ENCODE measurements at places on chromosomes 5 and 9.

DNA sequence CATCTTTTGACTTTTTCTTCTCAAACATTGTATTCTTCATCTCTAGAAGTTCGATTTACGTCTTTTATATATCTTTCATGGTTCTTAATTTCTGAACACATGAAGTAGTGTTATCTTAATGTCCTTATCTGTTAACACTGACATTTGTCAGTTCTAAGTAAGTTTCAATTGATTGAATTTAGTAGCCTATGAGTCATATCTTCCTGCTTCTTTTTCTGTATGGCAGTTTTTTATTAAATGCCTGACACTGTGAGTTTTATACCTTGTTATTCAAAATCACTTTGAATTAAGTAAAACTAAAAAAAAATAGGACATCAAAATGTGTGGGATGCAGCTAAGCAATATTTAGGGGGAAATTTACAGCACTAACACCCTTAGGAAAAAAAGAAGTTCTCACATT is 707.0 kb upstream of the ACO1 start:
- no peak for DNase-seq

DNA sequence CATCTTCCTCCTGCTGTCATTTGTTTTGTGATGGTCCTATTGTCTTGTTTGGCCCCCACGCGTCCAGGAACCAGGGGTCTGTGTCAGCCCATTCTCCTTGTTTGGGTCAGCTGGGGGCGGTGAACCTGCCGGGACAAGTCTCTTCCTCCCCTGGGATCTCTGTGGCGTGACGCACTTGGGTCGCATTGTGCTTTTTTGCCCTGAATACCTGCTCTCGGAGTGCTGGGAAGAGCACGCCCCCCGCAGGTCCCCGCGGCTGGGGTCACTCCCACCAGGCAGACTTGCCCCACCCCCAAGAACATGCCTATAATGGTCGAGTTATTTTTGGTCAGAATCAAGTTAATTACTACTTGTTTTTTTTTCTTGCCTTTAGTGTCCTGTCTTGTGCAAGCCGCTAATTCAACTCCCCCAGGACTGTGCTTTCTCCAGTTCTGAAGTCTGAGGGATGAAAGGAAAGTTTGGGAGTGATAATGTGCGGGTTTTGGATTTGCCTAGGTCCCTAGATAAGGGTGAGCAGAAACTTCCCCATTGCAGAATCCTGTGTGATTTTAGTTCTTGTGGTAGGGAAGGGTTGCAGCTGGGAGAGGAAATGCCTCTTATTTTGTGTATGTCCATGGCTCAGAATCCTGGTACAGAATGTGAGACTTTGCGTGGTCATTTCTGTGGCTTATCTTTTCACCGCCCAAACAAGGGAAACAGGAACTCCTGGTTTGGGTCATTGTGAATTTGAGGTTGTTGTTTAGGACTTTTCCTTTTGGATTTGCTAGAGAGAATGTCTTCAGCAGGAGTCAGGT is 789 bp downstream of the ACER2 start:
- no peak for DNase-seq

DNA sequence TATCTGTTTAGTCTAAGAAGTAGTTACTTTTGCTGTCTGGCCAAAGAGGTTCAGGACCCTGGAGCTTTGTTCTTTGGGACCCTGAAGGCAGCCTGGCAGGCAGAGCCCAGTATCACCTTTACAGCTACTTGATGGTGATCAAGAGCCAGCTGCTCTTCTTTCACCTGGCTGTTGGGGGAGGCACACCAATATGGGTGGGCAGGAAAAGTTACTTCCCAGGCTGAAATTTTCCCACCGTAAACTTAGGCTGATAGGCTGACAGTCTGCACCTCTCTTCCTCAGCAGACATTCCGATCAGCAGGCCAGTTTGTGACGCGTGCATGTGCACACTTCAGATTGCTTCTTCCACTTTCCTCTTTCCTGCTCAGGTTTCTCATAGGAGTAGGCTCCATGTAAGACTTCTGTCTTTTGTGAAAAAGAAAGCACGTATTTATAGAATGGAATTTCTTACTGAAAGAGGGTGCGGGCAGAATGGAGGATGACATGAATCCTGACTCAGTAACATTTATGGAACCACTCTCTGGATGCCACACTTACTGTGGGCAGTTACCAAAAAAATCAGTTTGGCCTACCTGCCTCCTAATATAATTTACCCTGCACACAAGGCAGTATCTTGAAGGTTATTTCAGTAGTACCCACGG is 223.9 kb upstream of the DMRT1 start:
- no peak for DNase-seq

GRCh38 chr5:180143656-180144364 is 65.2 kb downstream of the RASGEF1C start:
- DNase-seq: no peak

DNA sequence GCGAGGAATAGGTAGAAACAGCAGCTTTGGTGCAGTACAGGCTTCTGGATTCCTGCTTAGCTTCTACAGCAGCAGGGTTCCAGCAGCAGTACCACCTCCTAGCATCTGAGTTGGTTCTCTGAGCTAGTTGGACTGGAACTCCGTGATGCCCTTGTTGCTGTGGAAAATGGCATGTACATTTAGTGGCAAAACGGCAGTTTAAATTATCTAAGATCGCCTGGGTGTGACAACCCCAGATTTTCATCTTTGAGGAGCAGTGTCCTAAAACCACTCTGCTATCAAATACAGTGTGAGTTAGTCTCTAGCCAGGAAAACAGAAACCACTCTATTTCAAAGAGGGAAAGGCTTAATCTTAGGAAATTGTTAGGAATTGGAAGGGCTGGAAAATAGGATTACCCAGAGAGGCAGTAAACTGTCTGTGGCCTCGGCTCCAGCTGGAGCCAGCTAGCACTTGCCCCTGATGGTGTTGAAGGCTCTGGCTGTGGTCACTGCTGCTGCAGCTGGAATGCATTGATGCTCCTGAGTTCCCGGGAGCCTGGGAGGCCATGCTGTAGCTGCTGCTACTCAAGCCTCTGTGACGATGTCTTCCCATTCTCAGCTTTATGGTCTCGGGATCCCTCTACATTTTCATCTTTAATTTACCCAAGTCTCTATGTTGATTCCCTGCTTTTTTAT is 29.4 kb downstream of the RAD23B start:
- no peak for DNase-seq

- no peak for DNase-seq
Observed at GRCh38 chr9:133608382-133608781, 807 bp downstream of the FAM163B start.

- no peak for DNase-seq
Observed at GRCh38 chr9:92895812-92896436, 18.1 kb upstream of the ZNF484 start.

DNA sequence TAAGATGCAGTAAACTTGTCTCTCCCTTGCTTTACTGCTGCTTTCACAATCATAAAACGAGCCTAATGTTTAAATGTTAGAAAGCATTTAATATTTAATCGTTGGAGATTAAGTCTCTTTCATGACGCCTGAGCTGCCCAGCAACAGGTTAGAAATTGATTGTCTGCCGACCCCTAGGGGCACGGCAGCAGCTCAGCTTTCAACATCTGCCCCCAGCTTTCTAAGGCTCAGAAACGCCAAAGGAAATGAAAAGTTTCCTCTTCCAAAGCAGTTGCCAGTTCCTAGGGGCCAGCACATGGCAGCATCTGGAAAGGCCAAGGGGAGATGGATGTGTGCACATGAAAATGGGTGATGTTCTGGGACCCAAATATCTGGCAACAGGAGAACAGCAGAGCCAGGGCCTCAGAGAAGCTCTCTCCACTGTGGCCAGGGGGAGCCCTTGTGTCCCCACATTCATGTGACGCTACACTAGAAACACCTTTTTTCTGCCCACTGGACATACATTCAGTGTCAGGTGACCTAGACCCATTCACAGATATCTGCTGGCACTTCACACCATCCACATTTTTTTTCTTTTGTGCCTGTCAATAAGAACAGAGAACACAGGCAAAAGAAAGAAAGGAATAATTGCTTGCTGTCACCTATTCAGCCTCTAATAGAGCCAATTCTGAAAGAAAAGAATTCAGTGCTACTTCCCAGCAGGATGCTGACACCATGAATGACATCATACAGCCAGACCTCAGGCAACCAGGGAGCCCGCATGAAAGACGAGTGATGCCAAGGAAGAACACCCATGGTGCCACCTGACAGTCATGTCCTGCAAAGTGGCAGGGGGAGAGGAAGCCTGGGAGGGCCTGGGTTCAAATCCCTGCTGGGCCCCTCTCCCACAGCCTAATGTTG is 205.0 kb upstream of the TAS2R1 start:
- no peak for DNase-seq

DNA sequence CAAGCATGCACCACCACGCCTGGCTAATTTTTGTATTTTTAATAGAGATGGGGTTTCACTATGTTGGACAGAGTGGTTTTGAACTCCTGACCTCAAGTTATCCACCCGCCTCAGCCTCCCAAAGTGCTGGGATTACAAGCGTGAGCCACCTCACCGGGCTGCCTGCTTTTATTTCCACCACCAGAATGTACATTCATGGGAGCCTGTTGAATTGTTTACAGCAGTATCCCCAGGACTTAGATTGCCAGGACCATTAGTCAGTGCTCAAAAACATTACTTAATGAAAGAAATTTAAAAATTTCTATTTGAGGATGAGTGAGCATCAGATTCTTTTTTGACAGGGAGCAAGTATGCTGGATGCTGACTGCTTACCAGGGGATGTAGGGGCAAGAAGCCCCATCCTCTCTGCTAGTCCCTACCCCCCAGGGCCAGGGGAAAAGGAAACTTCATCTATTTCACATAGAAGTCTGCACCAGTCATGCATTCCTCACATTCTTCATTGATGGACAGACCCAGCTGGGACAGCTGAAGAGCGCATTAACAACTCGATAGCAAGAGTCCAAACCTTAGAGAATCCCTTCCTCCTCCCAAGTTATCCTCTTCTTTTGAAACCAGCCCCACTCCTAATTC is 10.3 kb upstream of the RGMB start:
- DNase-seq: no peak

GRCh38 chr5:95924720-95925377 is 36.8 kb downstream of the ELL2 start:
- DNase-seq: no peak

DNA sequence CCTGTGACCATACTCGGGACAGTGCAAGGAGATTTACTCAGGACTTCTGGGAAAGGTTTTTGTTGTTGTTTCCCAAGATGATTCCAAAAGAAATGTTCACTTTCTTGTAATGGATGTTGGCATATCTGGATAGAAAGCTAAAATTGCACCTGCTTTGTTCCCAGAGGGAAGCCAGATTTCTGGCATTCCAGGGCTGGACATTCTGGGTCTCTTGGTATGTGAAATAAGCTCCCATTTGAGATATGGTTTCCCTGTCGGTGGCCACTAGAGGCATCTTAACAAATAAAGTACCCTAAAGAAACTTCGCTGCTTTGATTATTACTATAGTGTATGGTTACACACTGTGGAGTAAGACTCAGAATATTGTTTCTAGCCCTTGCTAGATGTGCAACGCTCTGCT is 737.3 kb downstream of the BRINP1 start:
- no peak for DNase-seq

GRCh38 chr9:35907711-35908503 is 1.4 kb upstream of the SPAAR start:
- no peak for DNase-seq

DNA sequence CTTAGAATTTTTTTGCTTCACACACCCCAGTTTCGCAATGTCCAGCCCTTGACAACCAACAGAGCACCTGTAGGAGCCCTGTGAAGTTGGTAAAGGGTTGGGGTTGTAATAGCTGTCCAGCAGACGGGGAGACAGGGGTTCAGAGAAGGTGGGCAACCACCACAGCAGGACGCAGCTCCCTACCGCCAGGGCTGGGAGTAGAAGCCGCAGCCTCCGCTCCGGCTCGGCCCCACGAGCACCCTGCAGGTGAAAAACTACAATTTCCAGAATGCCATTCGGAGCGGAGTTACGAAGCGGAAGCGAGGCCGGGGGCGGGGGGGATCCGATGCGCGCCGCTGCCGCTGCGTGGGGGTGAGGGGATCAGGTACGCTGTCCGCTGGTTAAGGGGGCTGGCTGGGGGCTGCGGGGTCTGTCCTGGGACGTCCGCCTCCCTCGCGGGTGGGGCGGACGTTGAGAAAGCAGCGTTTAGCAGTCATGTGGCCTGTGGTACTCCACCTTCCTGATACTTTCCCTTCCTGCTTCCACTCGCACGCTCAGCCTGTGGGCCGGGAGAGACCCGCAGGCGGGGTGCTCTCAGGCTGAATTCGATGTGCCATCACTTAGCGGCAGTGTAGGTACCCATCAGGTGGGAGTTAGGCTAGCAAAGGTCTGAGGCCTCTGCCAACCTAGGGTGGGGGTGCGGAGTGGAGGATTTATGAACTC is at the start of gene TRMT10B:
Gene TRMT10B (plus strand): TSS at position 317 of the 702 bp plus-strand sequence. CDS start 8,127 bp downstream, outside the sequence.
- peak; percentile 74 for DNase-seq

- no peak for DNase-seq
Observed at GRCh38 chr9:18575686-18576085, 101.7 kb downstream of the ADAMTSL1 start.

DNA sequence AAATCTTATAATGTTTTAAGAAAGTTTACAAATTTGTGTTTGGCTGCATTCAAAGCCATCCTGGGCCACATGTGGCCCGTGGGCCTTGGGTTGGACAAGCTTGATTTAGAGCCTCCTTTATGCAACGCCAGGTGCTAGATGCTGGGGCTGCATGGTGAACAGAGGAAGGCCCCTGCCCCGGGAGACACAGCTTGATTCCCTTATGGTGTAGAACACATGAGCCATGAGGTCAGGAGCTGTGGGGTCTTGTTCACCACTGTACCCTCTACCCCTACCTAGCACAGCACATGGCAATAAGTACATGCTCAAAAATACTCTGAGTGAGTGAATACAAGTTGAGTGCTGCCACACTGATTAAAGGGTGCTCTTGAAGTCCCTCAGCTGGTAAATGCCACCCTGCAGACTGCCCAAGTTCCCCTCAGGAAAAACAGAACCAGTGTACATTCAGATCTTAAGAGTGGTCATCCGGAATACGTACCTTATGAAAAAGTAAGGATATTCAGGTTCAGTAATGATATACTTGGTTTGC is 71.9 kb downstream of the ARRDC3 start:
- DNase-seq: no peak

- DNase-seq: no peak
Observed at GRCh38 chr9:111944241-111944866, 47.7 kb downstream of the UGCG start.

DNA sequence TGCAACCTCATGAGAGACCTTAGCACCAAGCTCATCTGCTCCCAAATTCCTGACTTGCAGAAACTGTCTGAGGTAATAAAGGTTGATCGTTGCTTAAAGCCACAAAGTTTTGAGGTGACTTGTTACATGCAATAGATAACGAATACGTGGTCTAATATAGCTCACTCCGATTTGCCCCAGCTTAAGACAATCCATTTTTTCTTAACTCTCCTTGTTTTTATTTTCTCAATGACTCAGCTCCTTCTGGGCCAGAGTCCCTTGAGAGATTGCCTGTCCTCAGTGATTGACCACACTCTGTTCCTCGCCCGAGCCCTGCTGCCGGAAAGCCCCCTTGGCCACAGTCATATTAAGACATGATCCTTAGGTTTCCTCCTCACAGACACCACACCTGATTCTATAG is 63.7 kb upstream of the FANCC start:
- no peak for DNase-seq

GRCh38 chr9:127697575-127697974 is 9.2 kb upstream of the CFAP157 start:
- DNase-seq: no peak

GRCh38 chr9:3447788-3448187 is 78.0 kb downstream of the RFX3 start:
- DNase-seq: no peak

Measured in activated T-cell treated with anti-CD3 and anti-CD28 coated beads, Interleukin-2, amount 50 U/mL, for 1 hour (primary cell).